ENCODE measurements at places on chromosomes 3 and 15.

GRCh38 chr3:115891006-115891636 is 267.8 kb downstream of the GAP43 start:
- no peak for DNase-seq

- no peak for DNase-seq
Observed at GRCh38 chr3:197242784-197243432, 55.5 kb downstream of the DLG1 start.

- DNase-seq: no peak
Observed at GRCh38 chr3:115836944-115837343, 213.6 kb downstream of the GAP43 start.

DNA sequence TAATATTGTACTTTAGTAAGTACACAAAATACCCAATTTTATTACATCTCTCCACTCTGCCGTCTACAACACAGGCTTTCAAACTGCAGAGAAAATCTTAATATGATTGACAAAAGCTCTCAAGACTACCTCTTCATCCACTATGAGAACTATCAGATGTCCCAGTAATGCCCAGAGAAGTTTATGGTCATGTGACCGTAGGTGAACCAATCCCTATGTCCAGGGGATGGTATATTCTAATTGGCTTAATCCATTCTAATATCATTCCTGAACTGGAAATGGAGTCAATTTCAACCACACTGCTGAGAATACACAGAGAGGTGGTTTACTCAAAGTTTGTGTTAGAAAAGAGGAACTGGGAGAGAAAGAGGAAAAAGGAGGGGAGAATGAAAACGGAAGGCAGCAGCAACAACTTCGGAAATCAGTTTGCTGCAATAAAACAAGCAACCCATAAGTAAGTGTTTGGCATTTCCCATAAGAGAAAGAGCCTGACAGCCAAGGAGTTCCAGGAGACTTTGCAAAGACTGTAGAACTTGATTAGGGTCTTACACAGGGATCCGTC is 7.3 kb downstream of the SST start:
- DNase-seq: no peak

- DNase-seq: no peak
Observed at GRCh38 chr3:19226479-19226878, 78.2 kb downstream of the KCNH8 start.

GRCh38 chr15:58758141-58758540 is 8.6 kb upstream of the ADAM10 start:
- DNase-seq: no peak

DNA sequence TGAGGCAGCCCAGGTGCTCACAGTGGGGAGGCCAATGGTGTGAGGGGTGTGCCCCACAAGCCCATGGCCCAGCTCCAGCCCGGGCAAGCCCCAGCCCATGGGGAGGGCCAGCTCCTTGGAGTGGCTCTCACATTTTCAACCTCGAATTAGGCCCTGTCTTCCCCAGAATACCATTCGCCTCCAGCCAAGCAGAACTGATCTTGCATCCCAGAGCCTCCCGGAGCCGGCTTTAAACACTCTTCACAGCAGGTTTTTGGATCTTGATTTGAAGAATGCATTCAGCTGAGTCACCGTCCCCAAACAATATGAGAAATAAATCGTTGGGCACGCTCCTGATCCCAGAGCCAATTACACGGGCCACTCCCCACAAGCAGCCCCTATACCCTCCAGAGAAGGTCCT is 23.7 kb downstream of the TPRA1 start:
- DNase-seq: no peak

DNA sequence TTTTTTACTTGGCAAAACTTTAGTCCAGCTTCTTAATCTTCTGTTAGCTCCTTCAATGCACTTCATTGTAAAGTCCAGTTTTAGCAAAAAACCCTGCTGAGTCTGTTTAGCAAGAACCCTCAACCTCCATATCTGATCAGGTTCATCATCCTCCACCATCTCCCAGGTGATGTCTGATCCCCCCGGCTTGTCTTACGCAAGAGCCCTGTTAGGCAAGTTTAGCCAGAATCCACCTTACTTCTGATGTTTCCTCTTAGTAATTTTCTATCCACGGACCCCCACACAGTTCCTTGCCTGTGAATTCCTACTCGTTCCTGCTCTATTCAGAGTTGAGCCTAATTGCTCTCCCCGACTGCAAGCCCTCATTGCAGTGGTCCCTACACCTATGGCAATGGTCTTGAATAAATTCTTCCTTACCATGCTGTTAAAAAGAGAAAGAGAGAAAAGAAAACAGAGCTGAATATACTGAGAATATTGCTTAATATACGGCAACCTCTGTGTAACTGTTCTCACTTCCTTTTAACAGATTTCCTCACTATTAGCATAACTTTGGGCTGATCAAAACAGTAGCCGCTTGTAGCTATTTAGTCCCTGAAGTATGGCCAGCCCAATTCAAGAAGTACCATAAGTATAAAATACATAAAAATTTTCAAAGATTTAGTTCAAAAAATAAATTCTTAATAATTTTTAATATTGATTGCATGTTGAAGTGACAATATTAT is 78.7 kb upstream of the MME start:
- no peak for DNase-seq

GRCh38 chr15:27828746-27829145 is 270.4 kb downstream of the OCA2 start:
- no peak for DNase-seq

- peak; percentile 21 for DNase-seq
Observed at GRCh38 chr3:170257145-170257544, 34.9 kb downstream of the PRKCI start.

DNA sequence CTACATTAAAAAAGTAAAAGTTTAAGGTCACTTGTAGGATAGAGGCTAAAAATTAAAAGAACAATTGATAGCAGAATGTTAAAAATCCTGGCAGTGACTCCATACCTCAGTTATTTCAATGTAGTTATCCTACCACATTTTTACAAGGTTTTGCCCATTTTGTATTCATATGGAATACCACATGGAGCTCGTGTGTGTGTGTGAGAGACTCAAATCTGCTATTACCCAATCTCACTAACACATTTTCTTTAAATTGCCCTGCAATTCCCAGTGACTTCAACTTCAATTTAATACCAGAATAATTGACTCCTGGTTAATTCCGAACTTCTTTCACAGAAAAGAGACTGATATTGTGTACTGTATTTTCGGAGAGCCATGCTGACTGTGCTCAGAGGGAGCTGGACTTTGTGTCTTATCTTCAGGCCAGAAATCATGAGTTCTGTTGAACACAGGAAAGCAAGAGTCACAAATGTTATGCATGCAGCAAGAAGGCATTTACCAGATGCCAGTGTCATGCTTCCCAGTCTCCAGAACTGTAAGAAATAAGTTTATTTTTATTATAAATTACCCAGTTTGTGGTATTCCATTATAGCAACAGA is 529.0 kb upstream of the NECTIN3 start:
- DNase-seq: no peak

GRCh38 chr3:157043771-157044170 is 116.2 kb downstream of the CCNL1 start:
- DNase-seq: no peak

DNA sequence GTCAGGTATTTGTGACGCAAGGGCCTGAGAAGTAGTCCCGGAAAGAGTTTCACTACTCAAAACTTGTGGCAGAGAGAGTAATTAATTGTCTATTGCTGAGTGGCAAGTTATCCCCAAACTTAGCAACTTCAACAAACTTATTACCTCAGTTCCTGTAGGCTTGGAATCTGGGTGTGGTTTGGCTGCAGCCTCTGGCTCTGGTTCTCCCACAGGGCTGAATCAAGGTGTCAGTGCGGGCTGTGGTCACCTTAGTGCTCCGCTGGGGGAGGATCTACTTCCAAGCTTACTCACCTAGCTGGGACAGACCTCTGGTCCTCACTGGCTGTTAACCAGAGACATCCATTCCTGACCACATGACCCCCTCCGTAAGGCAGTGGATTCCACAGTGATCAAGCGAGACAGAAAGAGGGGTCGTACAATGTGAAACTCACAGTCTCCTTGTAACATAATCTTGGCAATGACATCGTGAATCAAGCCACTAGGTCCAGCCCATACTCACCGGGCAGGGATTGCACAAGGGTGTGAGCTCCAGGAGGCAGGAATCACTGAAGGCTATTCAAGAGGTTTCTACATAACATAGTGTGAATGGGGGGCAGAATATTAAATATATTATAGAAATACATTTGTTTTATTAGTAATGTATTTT is 138.3 kb downstream of the RYR3 start:
- no peak for DNase-seq

DNA sequence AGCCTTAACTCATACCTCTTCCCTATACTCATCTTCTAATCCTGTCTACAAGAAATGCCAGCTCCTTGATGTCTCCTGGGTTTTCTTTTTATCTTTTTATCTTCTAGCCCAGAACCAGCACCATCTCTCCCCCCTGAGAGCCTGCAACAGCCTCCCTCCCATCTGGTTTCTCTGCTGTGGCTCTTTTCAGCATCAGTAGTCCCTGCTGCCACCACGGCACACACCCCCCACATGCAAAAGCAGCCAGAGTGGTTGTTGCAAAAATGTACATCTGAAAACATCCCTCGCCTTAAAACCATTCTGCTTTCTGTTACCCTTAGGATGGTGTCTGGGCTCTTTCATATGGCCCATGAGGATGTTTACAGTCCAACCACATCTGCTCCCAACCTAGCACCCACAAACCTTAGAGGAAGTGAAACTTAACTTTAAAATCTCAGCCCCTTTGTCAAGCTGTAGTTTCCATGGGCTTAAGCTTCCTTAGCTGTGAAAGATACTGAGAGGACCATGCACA is 775 bp downstream of the TTC21A start:
- no peak for DNase-seq

DNA sequence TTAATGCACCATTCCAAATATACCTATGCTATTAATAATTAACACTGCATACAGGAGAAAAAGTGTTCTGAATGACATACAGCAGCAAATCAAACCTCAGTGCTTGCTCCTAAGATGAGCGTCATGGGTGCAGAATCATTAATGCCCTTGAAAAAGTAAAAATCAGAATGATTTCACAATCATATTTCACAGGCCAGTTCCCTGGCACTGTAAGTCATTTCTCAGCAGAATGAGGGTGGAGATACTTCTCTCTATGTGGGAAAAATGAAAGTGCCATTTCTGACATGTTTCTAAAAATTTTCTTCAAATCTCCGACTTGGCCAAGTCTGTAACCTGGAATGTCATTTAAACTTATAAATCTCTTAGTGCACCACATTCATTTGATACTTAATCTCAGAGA is 549.8 kb upstream of the AGTR1 start:
- no peak for DNase-seq

GRCh38 chr3:78495301-78495700 is 1272.5 kb downstream of the ROBO1 start:
- DNase-seq: no peak

GRCh38 chr15:93384886-93385285 is 295.9 kb upstream of the RGMA start:
- no peak for DNase-seq

DNA sequence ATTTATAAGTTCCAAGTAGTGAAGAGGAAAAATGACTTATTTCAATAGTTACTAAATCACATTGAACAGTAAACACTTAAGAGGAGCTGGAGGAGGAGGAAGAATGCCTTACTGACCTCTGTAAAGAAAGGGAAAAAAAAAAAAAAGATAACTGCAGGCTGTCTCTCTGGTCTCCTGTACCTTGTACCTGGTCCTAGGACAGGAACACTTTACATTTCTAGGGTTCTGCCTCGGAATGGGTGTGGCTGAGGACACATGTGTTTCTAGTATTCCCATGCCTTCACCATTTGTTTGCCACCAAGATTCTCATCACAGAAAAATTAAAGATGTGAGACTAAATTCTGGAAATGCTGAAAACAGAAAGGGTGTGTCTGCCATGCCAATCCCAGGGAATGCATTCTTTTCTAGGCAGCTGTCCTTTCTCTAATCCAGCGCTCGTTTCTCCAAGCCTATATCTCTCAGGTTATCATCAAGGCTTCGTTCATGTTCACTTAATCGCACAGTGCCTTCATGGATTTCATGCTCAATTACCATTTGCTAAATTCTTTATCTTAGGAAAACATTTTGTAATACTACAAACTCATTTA is 1208.3 kb downstream of the OTOL1 start:
- no peak for DNase-seq

DNA sequence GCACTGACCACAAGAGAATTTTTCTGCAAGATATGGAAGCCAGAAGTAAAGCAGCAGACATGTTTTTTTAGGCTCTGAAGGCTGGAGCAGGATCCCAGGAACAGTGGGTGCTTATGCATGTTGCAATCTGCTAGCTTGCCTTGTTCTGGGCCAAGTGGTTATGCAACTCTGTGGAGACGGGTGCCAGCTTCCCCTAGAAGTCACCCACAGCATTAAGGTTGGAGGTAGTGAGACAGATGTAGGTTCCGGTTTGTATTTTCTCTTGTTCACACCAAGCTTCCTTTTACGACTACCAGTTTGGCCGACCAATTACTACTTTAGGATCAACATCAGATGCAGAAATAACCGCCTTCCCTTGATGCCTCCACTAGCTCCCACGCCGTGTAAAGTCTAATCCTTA is 11.1 kb downstream of the DPH3 start:
- no peak for DNase-seq

GRCh38 chr3:46742992-46743585 is 25.4 kb upstream of the PRSS50 start:
- DNase-seq: no peak

DNA sequence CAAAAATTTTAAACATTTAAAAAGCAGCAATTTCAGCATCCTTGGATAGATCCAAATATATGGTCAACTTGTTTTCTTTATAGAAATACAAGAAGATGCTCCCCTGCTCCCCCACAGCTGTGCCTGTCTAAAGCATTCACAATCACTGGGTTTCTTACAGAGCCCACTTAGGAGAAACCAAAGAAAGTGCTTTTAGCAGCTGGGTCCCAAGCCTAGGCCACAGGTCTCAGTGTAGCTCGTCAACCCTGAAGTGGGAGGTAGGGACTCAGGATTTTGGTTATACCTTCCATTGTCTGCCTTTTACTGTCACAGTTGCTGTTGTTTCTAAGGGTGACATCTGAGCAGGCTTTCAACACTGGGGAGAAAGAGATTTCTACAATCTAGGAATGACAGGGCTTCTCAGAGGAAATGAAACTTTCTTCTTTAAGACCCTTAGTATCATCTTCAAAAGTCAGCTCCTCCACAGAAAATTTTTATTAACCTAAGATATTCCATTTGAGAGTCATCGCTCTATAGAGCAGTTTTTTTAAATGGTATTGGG is 199.3 kb upstream of the CMC1 start:
- no peak for DNase-seq

DNA sequence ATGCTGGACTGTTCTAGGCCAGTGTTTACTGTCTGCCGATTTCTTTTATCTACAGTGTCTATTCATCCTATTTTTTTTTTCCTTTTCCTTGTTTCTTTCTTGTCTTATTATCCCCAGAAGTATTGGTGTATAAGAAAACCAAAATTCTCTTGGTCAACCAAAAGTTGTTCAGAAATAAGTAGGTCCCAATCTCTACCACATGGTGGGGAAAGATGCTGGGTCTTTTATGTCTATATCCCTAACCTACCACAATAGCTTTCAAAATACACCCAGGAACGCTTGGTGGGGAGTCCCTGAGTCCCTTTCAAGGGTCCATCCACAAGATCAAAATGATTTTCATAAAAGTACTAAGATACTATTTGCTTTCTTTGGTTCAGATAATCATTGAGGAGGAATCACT is 225.6 kb downstream of the CLSTN2 start:
- DNase-seq: no peak
